Body of pancreas (tissue), 4 donors: ENCODE measurements at places on chromosomes 5 and 9.

DNA sequence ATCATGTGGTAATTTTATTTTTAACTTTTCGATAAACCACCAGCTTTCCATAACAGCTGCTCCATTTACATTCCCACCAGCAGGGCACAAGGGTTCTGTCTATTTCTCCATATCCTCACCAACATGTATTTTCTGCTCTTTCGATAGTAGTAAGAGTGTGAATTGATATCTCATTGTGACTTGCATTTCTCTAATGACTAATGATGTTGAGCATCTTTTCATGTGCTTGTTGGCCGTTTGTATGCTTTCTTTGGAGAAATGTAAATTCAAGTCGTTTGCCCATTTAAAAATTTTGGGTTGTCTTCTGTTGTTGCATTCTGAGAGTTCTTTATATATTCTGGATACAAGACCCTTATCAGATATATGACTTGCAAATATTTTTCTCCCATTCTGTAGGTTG lies 45.9 kb downstream of the PSD2 start:
- no peak for DNase-seq

GRCh38 chr5:88269222-88269771 lies 652 bp upstream of the TMEM161B start:
- DNase-seq, result peak; percentile 14

DNA sequence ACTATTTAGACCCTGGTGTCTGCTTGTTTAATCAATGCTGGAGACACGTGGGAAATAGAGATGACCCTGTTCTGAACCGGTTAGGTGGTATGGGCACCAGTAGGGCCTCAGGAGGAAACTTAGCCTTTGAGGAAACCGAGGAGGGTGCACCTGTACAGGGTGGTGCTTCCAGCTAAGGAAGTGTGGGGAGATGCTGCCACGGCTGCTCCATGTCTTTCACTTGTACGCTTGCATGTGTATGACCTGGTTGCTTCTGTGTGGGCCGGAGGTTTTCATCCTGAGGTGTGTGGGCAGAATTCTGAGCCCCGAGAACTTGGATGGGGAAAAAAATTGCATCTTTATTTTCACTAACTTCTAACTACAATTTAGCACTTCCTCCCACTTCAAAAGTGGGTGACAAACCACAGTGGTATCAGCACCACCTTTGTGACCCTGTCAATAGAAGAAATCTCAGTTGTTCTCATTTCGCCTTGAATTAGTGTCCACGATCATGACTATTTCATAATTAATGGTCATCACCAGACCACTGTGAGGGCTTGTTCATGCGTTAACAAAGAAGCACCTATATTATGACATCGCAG lies 99.8 kb upstream of the SPATA31C2 start:
- DNase-seq, result no peak

DNA sequence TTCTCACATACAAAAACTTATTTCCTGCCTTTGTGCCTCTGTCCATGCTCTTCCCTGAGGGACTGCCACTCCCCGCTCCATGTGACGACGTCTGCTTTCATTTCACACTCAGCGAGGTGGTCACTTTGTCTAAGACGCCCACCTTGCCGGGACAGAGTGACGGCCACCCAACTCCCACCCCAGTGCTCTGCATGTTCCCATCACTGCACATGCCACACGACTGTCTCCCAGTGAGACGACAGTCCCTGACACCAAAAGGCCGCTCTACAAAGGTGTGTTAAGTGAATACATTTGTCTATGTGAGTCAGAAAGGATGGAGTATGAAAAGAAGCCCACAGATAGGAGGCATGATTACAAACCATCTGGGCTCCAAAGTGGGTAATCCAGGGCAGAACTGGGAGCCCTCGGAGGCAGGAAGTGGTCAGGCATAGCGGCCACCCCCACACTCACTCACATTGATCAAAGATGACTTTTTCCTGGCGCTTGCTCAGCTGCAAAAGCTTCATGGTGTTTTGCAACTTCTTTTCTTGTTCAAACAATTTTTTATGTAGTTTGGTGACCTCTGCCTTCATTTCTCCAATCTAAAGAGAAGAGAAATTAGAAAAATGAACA lies 185.8 kb downstream of the CDK5RAP2 start:
- DNase-seq, result no peak
